NT2/D1 (cell line): ENCODE measurements at places on chromosomes 2 and 18.

DNA sequence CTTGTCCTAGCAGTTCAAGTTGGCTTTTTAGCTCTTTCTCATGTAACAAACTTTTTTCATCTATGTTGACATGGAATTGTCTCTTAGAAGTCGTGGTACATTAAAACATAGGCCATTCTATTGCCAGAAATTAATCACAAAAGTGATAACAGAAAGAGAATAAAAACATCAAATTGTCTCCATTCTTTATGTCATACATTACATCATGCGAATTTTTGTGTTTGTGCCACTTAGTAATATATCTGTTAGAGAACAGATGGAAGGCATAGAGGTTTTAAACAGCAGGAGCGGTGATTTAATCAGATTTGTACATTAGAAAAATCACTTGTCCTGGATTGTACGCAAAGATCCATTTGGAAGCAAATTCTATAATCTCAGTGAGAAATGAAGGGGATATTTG, 136.5 kb upstream of the CDH20 start:
- no peak for DNase-seq

DNA sequence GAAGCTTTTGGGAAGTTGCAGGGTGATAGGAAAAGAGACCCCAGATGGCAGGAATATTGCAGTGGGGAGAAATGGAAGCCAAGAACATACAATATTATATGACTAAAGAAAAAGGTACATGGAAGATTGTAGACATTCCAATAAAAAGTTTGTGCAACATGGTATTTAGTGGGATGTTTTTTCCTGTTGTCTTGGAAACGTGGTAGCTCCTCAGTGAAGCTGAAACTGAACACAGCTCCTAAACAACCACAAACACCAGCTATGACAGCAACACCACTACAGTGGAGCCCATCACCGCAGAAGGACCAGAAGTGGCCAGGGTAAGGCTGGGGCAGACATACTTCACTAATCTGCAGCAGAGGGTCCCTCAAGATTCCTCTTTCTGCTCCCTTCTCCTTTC, 246.8 kb downstream of the CDH20 start:
- no peak for DNase-seq

DNA sequence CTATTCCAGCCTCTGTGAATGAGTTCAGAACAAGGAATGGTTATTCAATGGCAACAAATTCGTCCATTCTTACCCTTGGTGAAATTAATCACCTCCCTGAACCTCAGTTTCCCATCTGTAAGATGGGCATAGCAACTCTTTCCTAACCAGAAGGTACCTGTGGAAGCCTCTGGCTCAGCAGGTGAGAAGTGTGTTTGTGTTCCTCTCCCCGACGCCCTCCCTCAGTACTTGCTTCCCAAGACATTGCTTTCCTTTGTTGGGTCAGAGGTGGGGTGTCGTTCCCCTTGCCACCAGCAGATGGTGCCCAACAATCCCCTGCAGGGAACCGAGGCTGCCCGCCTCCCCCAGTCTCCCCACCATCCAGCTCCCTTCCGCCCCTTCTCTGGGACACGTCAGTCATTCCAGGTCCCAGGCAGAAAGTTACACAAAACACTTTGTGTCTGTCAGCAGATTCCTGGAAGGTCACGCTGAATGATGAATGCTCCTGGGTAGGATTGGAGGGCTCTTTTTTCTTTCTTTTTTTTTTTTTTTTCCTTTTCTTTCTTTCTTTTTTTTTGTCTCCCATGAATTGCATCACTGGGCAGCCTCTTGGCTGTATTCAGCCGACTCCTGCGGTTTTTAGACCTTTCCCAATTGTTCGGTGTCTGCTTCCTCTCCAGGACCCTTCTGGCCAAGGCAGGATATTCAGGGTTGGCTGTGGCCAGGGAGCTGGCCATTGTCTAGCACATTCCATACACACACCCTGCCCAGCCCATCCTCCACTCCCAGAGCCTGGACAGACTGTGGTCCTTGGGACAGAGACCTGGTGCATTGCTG, 117.3 kb downstream of the LPIN1 start:
- peak; percentile 97 for DNase-seq

GRCh38 chr2:24409700-24410556, 49.6 kb upstream of the ITSN2 start:
- peak; percentile 62 for DNase-seq

DNA sequence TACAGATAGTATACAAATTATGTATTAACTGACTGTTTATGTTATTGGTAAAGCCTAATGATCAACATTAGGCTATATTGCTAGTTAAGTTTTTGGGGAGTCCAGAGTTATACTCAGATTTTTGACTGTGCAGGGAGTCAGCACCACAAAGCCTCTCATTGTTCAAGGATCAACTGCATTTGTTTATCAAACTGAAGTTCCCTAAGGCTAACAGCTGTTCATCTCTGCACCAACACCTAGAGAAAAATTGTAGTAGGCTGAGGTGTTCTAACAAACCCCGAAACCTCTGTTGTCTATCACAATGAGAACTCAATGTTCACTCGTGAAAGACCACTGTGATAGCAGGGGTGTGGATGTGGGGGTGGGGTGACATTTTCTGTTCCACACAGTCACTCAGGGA, 97.7 kb downstream of the HNMT start:
- DNase-seq: no peak

GRCh38 chr18:38330573-38330972, 765.0 kb upstream of the CELF4 start:
- no peak for DNase-seq
